ENCODE measurements at places on chromosomes 12 and 14.
A peak's percentile ranks its signal among the peaks of the same experiment; 100 is the strongest.

GRCh38 chr14:104142136-104142945, 4.0 kb downstream of the KIF26A start:
- no peak for DNase-seq

GRCh38 chr12:55644591-55644990, 7.9 kb downstream of the OR10P1 start:
- no peak for DNase-seq

DNA sequence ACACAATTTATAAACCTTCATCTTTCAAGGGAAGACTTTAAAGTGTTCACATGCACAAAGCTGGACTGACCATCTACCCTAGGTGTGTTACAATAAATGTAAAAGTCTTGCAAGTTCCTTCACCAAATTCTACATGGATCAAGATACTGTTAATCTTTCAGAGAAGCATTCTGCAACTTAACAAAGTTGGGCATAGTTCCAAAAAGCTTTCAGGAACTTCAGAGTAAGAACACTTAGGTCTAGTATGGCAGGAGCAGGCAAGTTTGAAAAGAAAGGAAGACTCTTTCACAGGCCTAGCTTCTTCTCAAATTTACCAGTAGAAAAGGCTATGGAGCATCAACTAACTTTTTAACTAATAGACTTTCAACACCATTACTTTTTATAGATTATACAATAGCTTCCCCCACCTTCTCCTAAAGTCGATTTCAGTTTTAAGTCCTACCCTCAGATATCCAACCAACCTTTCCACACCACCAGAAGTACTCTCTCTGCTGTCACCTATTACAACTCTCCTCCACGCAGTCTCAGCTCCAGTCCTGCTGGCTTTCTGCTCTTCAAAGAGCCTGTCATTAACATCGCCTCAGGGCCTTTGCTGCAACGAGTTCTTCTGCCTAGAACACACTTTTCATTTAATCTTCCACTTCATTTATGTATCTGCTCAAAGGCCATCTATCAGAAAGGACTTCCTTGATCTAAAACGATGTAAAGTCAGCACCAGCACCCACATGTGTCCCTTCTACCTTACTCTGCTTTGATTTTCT, 333.9 kb downstream of the CEP128 start:
- DNase-seq: no peak

GRCh38 chr12:79121486-79121885, 256.9 kb downstream of the SYT1 start:
- DNase-seq: no peak

GRCh38 chr12:3379079-3379478, 111.9 kb upstream of the PRMT8 start:
- no peak for DNase-seq

GRCh38 chr14:80385336-80385735, 174.0 kb upstream of the DIO2 start:
- no peak for DNase-seq

DNA sequence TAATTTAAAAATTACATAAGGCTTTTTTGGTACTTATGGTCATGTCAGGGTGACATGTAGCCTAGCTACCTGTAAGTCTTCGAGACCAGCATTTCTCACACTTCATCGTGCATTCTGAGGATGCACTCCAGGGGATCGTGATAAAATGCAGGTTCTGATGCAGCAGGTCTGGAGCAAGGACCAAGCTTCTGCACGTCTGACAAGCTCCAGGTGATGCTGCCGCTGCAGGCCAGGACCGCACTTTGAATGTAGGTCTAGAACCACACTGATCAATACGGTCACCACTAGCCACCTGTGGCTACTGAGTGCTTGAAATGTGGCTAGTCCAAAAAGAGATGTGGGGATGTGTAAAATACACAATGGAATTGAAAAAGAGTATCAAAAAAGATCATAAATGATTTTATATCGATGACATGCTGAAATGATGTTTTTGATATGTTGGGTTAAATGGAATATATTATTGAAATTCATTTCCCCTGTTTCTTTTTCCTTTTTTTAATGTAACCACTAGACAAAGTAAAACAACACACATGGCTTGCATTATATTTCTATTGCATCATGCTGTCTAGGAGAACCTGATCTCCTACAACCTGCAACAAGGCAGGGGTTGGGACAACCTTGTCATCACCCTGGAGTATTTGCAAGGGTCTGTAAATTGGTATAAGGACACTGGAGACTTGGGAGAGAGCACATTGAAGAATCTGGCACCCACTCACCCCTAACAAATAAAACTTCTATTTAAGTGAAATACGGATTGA, 142.4 kb downstream of the DPF3 start:
- no peak for DNase-seq

DNA sequence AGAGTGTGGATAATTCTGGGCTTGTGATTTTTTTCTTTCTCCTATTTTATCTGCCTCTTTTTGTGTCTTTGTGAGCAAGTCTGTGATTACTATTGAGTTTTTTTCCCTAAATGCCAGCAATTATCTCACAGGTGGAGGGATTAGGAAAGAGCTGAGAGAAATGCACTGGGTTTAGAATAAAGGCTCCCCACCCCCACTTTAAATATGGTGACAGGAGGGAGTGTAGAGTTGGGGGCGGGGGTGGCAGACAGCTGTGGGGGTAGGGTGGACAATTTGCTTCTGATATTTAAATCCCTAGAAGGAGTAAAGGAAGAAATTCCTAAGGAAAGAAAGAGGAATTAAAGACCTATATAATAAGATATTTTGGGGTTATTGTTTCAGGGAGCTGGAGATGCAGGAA, 145.9 kb downstream of the NRXN3 start:
- DNase-seq: no peak

GRCh38 chr12:13870255-13870654, 111.1 kb downstream of the GRIN2B start:
- no peak for DNase-seq

- no peak for DNase-seq
Observed at GRCh38 chr12:103903993-103904392, 26.2 kb upstream of the HSP90B1 start.

DNA sequence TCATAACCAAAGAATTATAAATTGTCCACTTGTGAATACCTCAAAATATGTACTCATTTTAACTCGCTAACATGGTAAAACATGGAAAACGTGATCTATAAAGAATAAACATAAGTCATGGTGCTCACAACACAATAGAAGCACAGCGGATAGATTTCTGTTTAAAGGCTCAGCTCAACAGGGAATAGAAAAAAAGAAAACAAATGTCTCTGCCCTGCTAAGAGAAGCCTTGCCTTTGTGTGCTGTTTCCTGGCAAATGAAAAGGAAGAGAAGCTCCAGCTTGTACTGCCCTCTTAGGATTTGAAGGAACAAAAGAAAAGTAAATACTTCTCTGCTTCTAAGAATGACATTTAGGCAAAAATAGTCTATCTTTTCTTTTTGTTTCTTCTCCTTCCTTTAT, 121.0 kb upstream of the KRR1 start:
- DNase-seq: no peak

GRCh38 chr12:27535318-27535717, 11.3 kb downstream of the PPFIBP1 start:
- DNase-seq: no peak

- no peak for DNase-seq
Observed at GRCh38 chr14:36518586-36519430, 1.2 kb downstream of the NKX2-1 start.

GRCh38 chr14:91418387-91419043, 895 bp upstream of the CCDC88C start:
- peak; percentile 84 for DNase-seq

- no peak for DNase-seq
Observed at GRCh38 chr12:122917507-122918121, 21.7 kb upstream of the VPS37B start.

DNA sequence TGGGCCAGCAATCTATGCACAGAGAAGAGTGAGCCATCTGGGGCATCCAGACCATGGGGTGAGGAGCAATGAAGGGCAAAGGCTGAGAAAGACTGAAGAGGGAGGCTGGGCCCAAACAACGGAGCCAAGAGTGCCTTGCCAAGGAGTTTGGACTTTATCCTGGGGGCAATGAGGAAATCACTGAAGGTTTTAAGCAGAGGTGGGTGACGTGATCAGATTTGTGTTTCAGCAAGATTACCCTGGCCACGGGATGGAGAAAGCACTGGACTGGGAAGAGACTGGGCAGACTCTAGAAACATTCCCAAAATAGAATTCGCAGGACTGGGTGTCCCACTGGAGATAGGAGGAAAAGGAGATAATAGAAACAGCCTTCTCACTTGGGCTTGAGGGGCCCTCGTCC, 65.3 kb downstream of the DPF3 start:
- no peak for DNase-seq

- no peak for DNase-seq
Observed at GRCh38 chr14:81868172-81868571, 334.5 kb upstream of the SEL1L start.

- no peak for DNase-seq
Observed at GRCh38 chr14:86168371-86168770, 638.4 kb downstream of the FLRT2 start.

DNA sequence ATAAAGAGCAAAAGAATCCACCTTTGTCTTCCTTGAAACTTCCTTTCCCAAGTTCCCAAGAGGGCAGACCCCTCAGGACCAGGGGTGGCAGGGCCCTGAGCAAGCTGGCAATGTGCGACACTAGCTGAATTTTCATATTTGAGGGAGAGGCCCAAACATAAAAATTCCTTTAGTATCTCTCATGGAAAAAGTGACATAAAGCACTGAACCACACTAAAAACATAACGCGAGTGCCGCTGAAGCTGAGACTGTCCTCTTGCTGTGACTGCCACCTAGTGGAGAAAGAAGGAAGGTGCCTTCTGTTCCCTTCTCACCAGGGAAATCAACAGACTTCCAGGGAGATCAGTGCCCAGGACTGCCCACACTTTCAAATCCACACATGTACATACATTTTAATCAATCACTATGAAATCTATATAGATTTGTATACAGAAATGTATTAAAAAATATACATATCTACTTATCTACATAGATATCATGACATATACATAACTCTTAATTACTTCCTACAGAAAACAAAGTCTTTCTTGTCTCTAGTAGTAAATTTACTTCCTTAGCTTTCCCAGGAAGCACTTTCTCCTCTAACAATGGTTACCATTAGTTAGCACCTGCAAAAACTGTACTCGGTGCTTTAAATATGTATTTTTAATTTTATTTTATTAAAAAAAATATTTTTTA, 53.8 kb downstream of the SSH1 start:
- DNase-seq: peak; percentile 70

DNA sequence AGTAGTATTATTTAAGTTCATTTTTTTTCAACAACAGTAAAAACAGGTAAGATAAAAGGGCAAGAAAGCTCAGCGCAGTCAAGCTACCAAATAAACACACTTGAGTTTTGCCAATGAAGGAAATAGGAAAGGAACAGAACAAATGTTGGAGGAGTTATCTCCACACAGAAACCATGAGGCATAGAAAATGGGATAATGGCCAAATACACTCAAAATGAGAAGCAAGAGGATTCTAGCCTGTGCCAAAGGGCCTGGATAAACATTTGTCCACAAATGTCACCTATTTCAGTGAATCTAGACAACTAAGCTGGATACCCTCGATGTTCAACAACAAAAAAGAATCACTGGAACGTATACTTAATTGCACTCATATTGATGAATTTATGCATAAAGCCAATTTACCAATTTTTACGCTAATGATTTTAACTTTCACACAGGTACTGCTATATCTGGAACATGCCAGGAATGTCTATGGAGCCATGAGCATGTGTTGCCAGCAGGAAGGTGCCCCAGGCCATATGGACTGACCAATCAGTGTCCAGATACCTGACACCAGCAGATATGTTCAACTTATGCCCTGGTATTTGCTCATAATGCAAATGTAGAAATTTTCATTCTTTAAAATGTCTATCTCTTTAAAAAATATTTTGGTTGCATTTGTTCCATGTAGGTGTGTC, 21.1 kb downstream of the ST8SIA1 start:
- no peak for DNase-seq

GRCh38 chr12:89070603-89071002, 281.7 kb downstream of the DUSP6 start:
- no peak for DNase-seq

- no peak for DNase-seq
Observed at GRCh38 chr14:70827752-70828151, 18.4 kb upstream of the MAP3K9 start.

DNA sequence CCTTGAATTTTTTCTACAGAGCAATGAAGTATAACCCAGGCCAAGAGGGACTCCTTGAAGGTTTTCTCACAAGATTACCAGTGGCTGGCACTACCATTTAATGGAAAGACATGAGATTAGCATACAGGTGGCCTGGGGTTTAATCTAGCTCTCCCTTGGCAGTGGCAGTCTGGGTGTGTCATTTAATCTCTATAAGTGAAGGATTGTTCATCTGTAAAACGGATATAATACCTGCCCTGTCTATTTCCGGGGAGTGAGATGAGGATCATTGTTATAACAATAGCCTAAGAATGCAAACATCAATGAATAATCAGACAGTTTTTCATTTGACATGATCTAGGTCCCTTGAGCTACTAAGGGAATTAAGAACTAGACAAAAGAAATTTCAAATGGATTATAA, 168.7 kb upstream of the CPNE8 start:
- no peak for DNase-seq

- no peak for DNase-seq
Observed at GRCh38 chr12:108055141-108055540, 73.9 kb upstream of the WSCD2 start.

- DNase-seq: no peak
Observed at GRCh38 chr12:48125985-48126384, 6.8 kb downstream of the PFKM start.

DNA sequence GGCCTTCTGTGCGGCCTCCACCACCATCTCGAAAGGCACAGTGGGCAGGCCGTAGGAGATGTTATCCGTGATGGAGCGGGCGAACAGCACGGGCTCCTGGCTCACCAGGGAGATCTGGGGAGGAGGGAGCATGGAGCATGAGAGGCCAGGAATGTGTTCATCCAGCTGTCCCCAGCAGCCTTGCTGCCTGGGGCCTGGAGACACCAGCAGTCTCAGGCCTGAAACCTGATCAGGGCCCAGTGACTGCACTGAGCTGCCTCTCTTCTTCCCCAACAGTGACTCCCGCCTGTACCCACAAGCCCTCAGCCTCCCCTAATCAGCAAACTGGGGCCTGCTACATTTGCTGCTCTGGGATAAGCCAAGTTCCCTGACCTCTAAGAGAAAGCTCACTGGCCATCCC, 30.9 kb downstream of the ABCB9 start:
- no peak for DNase-seq

DNA sequence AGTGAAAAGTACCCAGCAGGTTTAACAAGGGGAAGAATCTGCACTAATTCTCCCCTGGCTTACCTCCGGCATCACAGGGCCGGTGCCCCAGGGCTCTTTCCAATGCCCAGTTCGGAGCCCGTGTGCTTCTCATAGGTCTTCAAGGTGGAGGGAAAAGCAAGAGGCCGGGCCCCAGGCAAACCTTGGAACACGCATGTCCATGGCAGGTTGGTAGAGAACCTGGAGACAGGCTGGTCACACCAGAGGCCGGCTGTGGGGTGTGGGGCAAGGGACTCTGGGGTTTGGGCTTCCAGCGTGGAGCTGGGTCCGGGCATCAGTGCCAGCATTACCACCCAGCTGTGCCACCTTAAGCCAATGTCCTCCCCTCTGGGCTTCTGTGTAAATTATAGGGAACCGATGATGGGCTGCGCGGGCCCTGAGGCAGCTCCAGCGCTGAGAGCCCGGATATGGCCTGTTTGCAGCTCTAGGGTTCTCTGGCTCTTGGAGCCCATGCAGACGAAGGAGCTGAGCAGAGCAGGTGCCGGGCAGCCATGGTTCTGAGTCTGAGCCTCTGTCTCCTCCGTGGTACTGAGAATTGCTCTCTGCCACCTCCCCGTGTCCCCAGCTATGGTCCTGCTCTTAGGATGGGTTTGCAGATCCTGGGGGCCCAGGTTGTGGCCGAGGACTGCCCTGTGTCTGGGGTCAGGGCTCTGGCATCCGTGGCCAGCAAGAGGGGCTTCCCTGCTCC, 197.0 kb upstream of the C14orf180 start:
- DNase-seq: no peak

GRCh38 chr12:123070267-123071081, 80.4 kb downstream of the PITPNM2 start:
- DNase-seq: no peak

Measured in activated CD4-positive, alpha-beta memory T cell treated with anti-CD3 and anti-CD28 coated beads, Interleukin-2, amount 10 ng/mL, durations not matched to agents 7 days and 5 days (primary cell).